ENCODE measurements at places on chromosomes 5 and 9.
A peak's percentile ranks its signal among the peaks of the same experiment; 100 is the strongest.

- no peak for DNase-seq
Observed at GRCh38 chr5:111855356-111855755, 98.4 kb upstream of the NREP start.

GRCh38 chr5:173232499-173233346 is 2.3 kb downstream of the NKX2-5 start:
- DNase-seq = peak; percentile 36

- DNase-seq = peak; percentile 74
Observed at GRCh38 chr9:133683586-133684120, 47.5 kb downstream of the DBH start.

GRCh38 chr9:136416914-136417313 is 6.5 kb downstream of the PMPCA start:
- DNase-seq = no peak

DNA sequence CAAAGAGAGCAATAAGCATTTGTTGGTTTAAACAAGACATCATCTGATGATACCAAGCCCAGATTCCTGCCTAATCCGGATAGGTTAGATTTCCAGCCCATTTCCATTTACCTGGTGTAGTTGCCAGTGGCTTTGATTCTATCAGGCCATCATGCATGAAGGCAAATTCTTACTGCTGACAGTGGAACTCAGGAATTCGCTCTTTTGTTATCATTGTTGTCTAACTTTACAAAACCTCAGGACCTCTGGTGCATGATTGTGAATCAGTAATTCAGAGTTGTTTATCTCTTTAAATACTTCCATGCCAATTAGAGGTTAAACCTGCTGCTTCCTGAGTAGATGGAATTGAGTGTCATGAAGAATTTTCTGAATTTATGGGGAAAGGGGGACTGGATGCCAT is 76.5 kb downstream of the C9orf152 start:
- DNase-seq = no peak

DNA sequence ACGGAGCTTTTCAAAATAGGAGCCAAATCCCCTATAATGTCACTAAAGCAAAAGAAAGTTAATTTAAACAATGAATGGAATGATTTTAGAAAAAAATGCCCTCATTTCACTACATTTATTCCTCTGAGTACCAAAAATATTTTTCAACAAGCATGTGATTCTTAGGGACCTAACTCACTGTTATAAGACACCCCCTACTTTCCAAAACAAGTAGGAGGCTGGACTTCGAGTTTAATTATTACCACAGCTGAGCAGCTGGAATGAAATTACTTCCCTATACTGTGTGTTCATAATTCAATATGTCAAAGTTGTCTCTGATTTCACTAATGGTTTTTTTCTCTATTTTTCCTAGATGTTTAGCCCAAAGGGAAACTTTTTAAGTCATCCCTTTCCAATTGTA is 61.6 kb downstream of the SAXO1 start:
- no peak for DNase-seq

- no peak for DNase-seq
Observed at GRCh38 chr9:127450243-127450760, 904 bp downstream of the RPL12 start.

GRCh38 chr5:59065554-59065953 is 482.7 kb downstream of the RAB3C start:
- DNase-seq = no peak

GRCh38 chr9:114487607-114488300 is 17.5 kb downstream of the WHRN start:
- peak; percentile 68 for DNase-seq

DNA sequence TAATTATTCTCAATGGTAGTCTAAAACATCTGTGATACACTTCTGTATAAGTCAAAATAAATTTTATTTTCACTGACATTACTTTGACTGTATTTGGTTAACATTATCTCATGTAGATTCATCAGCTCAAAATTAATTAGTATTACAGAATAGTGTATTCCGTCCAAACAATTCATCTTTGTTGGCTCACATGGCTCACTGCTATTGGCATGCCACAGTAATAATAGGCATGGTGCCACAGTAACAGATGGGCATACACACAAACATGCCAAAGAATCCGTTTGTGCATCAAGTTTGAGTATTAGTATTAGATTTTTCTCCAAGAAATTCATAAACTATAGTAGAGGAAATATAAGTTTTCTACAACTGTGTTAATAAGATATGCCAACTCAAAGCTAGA is 14.2 kb downstream of the AP3B1 start:
- DNase-seq = no peak

- no peak for DNase-seq
Observed at GRCh38 chr5:90421136-90421535, 11.6 kb upstream of the CETN3 start.

DNA sequence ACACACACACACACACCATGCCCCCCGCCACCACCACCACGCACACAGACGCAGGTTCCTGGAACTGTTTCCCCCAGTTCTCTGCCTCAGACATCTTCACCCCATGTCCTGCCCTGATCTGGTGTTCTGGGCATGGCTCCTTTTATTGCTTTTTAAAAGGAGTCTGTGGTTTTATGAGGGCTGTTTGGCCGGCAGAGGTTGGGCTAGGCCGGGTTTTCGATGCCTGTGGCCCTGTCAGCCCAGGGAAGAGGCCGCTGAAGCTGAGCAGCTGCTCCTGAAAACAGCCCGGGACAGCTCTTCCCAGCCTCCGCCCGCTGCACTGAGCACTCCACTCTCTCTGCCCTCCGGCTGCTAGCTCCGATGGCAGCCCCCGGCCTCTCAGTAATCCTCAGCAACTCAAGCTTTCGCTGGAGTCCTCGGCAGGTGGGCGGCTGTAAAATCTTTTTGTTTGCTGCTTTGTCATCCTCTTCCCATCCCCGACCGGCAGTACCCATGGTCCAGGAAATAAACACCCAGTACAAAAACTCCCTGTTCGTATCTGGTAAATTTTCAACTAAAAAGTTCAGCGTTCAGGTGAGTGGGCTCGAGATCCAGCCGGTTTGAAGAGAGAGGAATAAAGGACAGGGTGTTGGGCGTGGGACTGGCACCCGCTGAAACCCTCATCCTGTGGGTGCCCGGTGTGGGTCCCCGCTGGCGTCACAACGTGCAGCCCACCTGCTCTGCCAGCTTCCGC is 103.0 kb upstream of the ERCC6L2 start:
- DNase-seq = no peak

DNA sequence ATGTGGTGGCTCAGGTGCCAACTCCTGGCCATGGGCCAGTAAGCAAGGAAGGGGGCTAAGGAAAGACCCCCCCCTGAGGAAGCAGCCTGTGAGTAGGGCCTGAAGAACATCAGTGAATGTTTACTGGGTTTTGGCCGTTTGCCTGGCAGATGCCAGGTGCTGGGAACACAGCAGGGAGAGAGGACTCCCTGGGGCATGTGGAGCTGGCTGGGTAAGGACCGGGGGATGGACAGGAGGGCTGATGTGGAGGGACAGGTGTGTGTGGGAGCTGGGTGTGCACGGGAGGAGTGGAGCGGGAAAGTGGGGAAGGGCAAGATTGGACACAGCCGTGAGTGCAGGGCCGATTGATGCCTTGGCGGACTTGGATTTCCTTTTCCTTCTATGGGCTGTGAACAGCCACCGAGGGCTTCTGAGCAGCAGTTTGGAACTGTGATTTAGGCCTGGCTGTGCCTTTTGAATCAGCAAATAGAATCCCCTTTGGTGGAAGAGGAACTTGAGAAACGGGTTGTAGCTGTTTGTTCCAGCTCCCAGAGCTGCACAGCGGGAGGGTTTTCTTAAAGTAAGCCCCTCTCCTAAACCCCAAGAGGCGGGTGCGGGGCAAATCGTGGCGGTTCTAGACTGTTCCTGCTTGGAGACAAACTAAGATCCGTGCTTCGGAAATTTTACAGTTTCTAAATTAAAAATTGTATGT is 3.1 kb downstream of the HMCN2 start:
- DNase-seq = peak; percentile 37

DNA sequence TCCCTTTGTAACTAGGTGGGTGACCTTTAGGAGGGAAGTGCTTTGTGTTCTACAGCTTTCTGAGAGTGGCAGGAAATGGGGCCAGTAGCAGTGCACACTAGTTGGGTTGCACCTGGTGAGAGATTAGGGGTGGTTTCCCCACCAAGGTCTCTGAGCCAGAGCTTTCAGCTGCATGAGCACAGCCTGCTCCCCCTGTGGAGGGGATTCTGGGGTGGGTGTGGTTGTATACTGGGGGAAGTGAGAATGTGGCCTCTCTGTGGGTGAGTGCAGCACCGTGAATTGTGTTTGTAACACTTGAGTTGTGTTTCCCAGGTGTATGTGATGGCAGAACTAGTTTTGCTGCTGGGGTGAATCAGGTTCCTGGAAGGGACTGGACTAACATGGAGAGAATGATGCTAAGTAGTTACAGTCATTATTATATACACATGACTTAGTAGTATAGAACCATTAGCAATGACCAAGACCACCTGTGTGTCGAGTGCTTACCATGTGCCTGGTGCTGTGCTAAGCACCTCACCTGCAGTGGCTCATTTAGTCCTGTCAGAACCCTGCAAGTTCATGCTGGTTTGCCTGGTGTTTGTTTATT is 11.8 kb upstream of the CXXC5 start:
- peak; percentile 85 for DNase-seq

DNA sequence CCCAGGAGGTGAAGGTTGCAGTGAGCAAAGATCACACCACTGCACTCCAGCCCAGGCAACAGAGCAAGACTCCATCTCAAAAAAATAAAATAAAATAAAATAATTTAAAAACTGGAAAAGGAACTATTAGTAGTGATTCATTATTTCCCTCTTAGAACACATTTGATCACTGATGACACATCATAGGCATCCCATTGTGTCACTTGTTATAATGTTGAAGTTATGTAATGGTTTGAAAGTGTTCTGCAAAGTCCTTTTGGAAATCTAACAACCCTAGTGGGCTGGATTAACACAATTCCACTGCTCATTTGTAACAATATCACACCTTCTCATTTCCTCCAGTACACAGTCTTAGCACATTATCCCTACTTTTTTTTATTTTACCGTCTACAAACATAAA is 81.8 kb upstream of the LMNB1 start:
- DNase-seq = no peak

- no peak for DNase-seq
Observed at GRCh38 chr9:135219676-135220600, 132.5 kb downstream of the OLFM1 start.

DNA sequence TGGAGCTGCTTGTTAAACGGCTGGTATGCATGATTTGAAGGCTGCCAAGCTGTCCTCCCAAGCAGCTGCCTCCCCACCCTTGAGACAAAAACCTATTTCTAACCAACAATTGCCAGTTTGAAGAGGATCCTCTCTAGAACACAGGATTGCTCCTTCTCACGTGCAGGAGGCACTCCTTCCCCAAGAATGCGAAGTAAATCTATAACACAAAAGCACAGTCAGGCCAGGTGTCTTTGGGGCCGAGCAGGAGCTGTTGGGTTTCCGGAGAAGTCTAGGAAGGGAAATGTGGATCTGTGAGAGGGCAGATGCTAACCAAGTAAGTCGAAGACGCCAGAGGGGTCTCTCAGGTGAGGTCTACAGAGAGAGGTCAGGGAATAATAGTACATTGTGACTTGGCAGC is 35.4 kb upstream of the GNPDA1 start:
- no peak for DNase-seq

DNA sequence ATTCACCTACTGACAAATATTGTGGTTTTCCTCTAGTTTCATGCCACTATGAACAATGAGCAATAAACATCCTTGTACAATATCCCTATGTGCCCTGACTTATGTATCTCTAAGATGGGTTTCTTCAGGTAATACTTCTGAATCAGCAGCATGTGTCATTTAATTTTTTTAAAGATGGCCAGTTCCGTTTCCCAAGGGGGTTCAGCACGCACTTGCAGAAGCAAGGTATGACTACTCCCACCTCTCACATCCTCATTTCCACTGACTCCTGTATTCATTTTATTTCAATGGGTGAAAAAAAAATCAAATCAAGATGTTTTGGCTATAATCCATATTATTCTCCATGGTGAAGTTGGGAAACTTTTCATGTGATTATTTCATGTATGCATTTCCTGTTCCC is 14.7 kb upstream of the ADAMTS19 start:
- DNase-seq = no peak

GRCh38 chr5:21895766-21896350 is 957.3 kb downstream of the CDH12 start:
- no peak for DNase-seq

DNA sequence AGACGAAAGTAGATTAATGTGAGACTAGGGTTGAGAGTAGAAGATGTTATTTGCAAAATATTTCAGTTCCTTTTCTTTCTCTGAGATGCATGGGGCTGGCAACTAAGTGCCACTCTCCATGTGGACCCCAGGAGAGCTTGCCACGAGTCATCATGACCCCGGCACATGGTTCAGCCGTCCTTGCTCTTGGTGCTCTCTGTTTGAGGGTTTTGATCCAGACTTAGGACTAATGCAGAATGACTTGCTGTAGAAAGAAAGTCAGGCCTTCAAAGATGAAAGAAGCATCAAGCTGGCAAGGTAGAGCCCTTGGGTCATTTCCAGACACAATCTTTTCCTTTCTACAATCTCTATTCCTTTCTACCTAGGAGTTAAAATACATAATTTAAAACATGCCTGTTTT is 84.7 kb downstream of the RASGRF2 start:
- DNase-seq = no peak

- DNase-seq = no peak
Observed at GRCh38 chr5:135225856-135226560, 173.0 kb downstream of the MACROH2A1 start.

DNA sequence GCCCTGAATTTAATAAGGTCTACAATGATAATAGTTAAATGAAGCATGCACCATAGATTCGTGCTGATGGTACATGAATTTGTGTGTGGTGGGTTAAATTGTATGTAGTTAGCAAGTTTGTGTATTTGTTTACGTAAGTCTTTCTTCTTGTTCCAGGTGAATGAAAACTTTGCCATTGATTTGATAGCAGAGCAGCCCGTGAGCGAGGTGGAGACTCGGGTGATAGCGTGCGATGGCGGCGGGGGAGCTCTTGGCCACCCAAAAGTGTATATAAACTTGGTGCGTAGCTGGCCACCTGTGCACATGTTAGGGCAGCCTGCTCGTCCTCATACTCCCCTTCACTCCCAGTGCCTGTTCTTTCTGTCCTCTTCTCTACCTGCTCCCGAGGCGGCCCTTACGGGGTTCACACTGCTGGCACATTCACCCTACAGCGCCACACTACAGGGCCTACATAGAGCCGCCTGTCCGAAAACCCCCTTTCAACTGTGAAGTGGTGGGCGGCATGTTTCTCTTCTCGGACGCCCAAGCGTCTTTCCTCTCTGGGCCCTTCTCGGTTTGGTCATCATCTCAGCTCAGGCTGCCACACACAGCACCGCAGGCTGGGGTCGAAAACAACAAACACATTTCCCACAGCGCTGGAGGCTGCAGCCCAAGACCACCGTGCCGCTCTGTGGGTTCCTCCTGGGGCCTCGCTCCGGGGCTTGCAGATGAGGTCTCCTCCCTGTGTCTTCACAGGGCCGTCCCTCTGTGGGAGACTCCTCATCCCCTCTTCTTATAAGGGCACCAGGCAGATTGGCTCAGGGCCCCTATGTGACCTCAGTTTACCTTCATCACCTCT is 13.2 kb downstream of the NDUFS6 start:
- no peak for DNase-seq
